ENCODE measurements at places on chromosomes 7 and 10.

DNA sequence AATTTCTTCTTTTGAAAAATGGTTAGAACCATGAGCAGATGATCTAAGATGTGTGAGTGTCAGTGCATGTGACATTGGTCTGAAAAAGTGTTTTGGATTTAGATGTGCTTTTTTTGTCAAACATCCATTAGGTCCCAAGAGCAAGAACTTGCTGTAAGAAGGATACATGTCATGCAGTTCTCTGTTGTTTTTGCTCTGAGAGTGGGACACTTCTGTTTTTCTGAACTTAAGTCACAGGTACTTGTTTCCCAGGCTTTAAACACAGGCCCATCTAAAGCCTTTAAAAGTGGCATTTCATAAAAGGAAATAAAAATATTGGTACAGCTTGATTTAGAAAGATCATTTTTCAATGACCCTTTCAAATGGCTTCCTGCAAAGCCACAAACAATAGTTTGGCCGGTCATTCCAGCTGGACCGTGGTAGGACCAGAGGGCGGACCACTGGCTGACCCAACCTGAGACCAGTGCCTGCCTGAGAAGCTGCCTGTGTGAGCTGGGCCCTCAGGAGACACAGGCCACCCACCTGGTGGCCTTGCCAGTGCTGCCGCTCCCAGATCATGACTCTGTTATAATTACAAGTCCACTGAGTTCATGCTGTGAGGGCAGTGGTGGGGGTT, 92.7 kb downstream of the EEPD1 start:
- peak; percentile 49 for DNase-seq

- DNase-seq: peak; percentile 47
Measured at GRCh38 chr10:125976960-125977605, 80.7 kb downstream of the FANK1 start.

DNA sequence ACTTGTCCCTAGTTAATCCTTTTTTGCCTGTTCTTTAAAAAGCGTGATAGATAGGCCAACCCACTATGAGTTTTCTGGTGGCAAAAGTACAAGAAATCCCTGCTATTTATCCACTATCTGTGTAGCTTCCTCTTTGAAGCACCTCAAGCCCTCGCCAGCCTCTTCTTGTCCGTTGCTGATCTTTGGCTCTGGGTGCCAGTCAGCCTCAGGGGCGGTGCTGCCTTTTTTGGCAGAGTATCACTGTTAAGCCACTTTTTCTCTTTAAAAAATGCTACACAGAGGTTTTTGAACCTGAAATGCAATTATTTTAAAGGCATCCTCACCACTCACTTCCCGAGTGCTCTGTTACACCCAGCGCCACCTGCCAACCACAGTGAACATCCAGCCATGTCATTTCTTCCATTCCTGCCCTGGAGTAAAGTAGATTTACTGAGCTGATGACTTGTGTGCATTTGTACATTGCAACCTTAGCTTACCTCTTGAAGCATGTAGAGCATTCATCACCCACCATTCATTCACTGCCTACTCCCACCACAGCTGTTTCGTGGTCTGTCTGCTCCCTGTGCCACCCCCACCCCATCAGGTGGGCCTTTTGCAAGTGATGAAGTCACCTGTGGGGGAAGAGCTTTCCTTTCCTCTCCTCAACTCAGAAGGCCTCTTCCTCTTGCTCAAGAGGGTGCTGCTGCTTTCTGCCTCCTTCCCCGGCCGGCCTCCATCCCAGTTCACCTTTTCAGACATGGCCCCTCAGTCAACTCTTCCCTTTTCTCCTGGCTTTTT, 414.2 kb upstream of the GALNT17 start:
- DNase-seq: no peak

DNA sequence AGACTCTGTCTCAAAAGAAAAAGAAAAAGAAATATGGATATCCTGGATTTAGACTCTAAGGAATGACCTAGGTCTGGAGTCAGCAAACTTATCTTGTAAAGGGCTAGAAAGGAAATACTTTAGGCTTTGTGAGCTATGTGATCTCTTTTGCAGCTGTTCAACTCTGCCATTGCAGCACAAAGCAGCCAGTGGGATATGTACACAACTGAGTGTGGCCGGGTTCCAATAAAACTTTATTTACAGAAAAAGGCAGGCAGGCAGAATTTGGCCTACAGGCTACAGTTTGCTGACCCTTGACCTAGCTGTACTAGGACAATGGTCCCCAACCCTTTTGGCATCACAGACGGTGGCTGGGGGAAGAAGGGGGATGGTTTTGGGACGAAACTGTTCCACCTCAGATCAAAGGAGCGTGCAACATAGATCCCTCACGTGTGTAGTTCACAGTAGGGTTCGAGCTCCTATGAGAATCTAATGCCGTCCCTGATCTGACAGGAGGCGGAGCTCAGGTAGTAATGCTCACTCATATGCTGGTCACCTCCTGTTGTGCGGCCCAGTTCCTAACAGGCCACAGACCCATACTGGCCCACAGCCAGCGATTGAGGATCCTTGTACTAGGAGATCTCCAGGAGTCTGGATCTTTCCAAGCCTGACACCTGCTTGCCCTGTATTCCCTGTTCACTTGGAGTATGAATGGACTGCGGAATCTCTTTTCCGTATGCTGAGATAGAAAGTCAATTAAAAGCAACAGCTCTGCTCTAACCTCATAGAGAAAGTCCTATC, 63.0 kb downstream of the CUL1 start:
- no peak for DNase-seq

DNA sequence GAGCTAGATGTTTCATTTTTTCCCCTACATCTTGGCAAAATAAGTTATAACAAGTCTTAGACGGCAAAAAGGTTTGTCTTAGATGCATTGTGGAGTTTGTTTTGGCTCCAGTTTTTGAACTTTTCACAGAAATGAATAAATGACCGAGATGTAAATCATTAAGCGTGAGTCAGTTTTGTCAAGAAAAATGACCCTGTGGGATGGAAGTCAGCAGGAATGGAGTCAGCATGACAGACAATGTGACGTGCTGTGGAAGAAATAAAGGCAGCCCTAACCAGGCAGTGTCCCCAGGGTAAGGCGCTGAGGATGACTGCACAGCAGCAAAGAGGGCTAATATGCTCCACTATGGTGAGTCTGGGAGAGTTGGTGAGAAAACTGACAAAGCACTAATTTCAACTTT, 163.2 kb downstream of the NOC3L start:
- DNase-seq: no peak

DNA sequence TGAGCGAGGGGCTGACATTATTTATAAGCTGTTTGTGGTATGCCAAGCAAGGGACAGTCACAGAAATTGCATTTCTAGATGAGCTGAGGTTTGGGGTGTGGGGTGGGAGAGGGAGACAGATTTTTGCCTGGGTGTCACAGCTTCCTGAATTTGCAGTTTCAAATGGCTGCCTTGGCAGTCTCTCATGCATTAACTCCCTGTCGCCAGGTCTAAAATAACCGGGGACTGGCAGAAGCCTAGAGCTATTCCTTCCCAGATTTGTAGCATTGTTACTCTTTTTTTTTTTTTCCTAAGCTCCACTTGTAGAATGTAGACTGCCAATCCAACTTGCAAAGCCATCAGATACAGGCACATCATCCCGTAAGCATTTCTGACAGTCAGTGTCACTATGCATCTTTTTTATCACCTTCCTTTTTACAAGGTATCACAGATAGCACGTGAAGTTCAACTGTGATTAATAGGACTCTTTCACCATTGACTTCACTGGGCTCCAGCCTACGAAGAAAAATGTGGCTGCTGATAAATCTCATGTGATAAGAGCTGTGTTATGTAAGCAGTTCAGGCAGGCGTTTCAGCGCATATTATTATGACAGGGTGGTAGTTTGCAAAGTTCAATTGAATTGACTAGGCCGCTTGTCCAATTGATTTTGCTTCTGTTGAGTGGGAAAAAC, 130.7 kb upstream of the CELF2 start:
- DNase-seq: no peak

GRCh38 chr10:78565841-78566240, 502.9 kb upstream of the ZMIZ1 start:
- DNase-seq: no peak

GRCh38 chr7:30080818-30081217, 52.6 kb downstream of the PLEKHA8 start:
- no peak for DNase-seq

DNA sequence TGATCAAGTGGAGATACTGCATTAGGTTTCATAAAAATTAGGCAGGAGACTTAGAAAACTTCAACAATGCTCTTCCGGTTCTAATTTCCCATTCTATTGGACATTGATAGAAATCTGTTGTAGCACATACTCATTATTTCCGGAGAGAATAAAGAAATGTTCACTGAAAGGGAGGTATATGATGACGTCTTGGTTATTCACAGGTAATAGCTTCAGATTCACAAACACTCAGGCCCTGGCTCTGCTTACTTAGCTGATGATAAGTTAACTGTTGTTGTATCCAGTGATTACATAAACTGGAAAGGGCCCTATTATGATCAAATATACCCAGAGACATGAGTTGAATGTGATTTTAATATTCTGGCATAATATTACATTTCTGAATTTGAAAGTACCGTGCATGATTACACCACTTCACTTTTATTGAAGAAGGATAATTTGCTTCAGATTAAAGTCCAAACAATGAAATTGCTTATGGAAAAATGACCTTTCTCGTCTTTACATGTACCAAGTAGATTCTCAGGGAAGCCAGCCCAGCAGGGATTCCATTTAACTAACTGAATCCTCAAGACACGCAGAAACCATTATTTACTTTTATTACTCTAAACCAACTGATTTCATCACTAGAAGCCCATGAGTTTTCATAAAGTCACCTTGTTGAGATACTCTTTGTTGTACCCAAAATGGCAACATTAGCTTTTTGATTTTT, 288.0 kb upstream of the PITRM1 start:
- no peak for DNase-seq

DNA sequence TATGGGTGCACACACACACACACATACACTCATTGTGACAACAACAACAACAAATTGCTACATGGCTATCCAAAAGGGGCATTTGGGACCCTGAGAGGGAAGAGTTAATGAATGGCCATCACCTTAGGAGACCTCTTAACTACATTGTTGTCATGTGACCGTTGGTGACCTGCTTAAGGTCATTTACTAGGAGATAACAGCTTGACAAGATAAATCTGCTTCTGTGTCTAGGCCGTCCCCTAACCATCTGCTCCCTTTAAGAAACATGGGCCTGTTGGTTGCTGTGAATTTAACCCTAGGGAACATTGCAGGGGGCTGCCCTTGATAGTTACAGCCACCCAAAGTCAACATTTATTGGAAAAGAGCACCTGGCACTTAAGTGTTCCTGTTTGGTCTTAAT, 29.7 kb downstream of the C1QL3 start:
- DNase-seq: no peak

DNA sequence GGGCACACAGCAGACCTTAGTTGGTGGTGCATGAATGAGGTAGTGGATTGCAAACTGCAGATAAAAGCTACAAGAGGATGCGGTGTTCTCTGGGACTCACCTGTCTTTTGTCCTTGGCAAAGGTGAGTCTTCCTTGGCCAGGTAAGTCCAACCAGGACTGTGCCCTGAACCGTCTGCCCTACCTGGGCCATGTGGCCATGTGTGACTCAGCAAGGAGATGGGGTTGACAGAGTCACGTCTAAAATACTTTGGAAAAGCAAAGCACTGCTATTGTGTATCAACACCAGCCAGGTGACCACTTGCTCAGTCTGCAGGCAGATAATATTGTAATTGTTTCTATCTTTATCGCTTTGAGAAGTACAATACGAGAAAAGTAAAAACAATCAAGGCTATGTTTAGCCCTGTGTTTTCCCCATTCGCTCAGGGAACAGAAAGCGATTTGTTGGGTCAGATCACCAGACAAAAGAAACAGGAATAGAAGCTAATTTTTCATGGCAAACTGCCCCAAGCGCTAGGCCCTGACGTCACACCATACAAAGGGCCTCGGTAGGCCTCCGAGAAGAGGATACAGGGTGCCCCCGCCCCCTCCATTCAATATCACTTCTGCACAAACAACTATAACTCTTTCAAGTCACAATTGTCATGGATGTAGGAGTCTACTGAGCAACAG, 57.3 kb downstream of the FAM53B start:
- DNase-seq: peak; percentile 91

DNA sequence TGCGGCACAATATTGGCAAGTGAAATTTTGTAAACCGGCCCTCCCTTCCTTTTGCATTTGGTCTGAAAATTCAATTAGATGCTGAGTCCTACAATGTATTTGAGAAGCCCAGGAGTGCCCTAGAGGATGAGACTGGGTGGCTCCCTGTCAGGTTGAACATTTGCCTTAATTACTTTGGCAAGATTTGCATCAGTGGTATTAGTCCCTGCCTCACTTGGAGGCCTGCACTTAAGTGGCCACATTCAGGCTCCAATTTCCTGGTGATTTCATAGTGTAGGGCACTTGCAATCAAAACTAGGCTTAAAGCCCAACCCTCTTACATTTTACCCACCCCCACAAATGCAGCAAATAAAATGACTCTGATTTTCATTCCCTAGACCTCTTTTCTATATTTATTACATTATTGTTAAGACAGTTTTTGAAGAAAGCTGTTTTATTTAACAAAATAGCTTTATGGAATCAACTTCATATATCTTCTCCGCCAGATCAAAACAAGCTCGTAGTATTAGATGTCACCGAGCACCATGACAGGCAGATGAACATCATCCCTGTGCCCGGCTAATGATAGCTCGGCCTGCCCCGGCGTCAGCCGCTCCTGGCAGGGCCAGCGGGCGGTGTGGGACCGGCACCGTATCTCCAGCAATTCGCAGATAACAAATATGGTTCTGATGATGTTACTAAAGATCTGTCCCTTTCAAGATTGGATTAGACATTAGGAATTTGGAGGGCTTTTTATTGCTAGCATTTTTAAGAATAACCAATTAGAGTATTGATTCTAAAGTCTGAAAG, 73.6 kb downstream of the EGFR start:
- DNase-seq: no peak

- DNase-seq: no peak
Measured at GRCh38 chr10:71320592-71320991, 1.5 kb downstream of the SLC29A3 start.

DNA sequence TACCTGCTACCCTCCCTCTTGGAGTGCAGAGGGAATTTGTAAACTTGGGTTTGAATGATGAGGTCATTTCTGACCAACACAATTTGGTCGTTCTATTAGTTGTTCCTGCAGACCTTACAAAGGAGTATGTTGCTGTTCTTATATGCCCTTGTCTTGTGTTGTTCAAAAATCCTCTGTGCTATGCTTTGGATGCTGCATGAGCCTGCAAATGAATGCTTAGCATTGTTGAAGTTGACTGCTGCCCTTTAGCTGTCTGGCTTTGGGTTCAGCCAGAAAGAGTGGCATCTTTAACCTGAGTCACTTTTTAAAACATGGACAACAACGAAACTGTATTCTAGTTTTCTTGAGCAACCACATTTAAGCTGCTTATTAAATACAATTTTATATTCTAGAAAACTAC, 80.3 kb downstream of the SND1 start:
- no peak for DNase-seq

- DNase-seq: peak; percentile 27
Measured at GRCh38 chr10:118447478-118448270, 105.5 kb upstream of the FAM204A start.

Data from lung microvascular endothelial cell (primary cell).